Naive thymus-derived CD4-positive, alpha-beta T cell (primary cell): ENCODE measurements at places on chromosomes 2 and 18. TPM values are rescaled to one million over a fixed set of nuclear protein-coding genes. Genes with fewer than 3 reads are reported as not detected.

GRCh38 chr2:177243476-177243875, 21.1 kb downstream of the NFE2L2 start:
- DNase-seq: no peak

DNA sequence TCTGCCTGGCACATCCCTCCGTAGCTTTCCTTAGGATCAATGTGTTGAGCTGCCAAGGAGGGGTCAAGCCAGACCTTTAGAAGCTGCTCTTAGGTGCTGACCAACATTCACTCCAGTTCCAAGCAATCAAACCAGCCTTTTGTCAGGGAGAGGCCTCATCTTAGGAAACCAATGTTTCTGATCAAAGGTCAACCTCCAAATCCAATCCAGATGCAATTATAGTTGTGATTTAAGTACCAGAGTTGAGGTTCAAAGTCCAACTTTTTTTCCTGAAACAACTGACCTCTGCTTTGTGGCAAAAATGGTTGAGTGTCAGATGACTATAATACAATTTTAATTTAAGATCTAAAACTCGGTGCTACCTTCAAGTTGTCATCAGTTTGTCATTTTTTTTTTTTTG, 303.4 kb downstream of the ALK start:
- DNase-seq: no peak

GRCh38 chr2:172228177-172228808, 125.6 kb upstream of the DLX2 start:
- no peak for DNase-seq

DNA sequence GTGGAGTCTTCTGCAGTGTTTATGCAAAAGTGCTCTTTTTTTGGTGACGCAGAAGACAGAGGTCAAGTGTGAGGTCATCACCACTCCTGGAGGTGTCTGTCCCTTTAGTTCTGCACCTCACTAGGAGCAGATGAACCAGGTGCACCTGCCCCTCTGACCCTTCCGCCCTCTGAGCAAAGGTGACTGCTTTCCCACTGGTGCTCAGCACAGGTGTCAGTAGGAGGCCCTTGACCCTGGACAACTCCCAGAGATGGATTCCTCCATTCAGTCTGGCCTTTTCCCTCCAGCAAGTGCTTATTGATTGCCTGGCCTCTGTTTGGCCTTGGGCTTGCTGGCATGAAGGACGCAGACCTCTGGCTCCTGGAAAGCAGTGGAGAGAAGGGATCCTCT, 8.7 kb upstream of the SLC4A3 start:
- DNase-seq: no peak

- DNase-seq: no peak
Observed at GRCh38 chr18:30280861-30281470, 761.6 kb downstream of the DSC3 start.

- DNase-seq: no peak
Observed at GRCh38 chr2:137838255-137839092, 125.8 kb upstream of the HNMT start.

The ST6GAL2 gene
- not detected for polyA plus RNA-seq

The TTN gene
- polyA plus RNA-seq: 3.1 TPM

The SETBP1 gene
- not detected for polyA plus RNA-seq
